ENCODE measurements at places on chromosomes 12 and 14.

GRCh38 chr14:52583544-52583943, 30.9 kb downstream of the GPR137C start:
- DNase-seq, result no peak

- DNase-seq, result no peak
These were observed 52.3 kb upstream of the ATP2A2 start for GRCh38 chr12:110228756-110229155.

- DNase-seq, result no peak
These were observed 413.0 kb downstream of the GXYLT1 start for GRCh38 chr12:41731691-41732090.

DNA sequence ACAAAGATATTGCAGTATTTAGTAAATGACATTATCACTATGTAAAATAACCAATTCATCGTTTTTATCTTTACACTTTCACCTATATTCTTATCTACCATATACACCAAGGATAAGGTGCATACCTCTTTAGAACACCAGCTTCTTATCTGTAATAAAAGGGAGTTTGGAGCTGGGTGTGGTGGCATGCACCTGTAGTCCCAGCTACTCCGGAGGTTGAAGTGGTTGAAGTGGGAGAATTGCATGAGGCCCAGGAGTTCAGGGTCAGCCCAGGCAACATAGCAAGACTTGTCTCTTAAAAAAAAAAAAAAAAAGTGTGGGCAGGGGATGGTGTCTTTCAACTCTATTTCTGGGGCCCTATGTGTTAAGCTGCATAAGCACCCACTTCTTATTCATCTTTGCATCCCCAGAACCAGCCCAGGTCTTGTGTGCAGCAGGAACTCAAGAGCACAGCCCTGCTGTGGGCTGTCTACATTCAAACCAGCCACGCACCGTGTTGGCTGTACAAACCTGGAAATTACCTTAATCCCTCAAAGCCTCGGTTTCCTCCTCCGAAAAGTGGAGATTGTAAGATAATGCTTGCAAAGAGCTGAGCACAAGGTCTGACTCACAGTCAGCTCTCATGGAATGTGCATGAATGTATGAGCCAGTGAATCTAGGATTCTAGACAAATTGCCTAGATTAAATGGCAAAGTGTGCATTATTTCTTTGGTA, 256.6 kb upstream of the FOXN3 start:
- no peak for DNase-seq

GRCh38 chr12:122067548-122067947, 11.0 kb upstream of the MLXIP start:
- DNase-seq, result no peak

Measured in pancreas (tissue), 10 donors.